Stimulated activated CD4-positive, alpha-beta T cell treated with anti-CD3 and anti-CD28 coated beads, TNF-alpha, amount 100 ng/mL, for 4 hours (primary cell): ENCODE measurements at places on chromosomes 16 and 17.
A peak's percentile ranks its signal among the peaks of the same experiment; 100 is the strongest.

DNA sequence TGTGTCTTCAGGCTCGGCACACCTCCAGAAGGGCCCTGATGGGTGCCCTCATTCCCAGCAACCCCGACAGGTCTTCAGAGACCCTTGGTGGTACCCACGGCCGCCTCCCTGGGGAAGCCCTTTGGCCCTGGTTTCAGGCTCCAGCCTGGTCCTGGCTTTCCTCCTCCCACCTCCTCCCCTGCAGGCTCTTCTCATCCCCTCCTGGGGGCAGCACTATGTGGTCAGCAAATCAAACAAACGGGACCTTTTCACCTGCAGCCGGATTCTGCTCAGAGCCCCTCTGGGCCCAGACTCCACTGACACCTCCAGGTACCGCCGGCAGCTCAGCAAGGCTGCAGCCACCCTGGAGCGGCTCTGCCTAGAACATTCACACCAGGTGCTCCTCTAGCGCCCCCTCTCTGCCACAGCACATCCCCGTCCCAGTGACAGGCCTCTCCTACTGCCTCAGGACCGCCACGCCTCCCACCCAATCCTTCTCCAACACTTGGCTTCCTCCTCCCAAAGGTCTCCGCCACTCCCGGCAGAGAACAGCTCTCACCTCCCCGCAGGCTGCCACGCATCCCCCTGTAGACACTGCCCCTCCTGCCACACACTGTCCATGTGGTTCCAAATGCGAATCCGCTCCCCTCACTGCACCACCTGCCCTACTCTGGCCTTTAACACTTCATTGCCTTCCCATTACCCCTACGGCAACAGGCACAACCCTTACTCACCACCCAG, 12.0 kb downstream of the CORO7 start:
- DNase-seq, result no peak

GRCh38 chr16:12829096-12829888, 25.6 kb upstream of the CPPED1 start:
- no peak for DNase-seq

- no peak for DNase-seq
These were observed 24.6 kb downstream of the CCDC182 start for GRCh38 chr17:57720386-57721035.

GRCh38 chr17:68290268-68290954, 516 bp downstream of the SLC16A6 start:
- DNase-seq, result peak; percentile 36

GRCh38 chr17:1110862-1111598, 68.8 kb downstream of the ABR start:
- no peak for DNase-seq

GRCh38 chr16:58506241-58507194, 6.6 kb downstream of the NDRG4 start:
- DNase-seq, result no peak

DNA sequence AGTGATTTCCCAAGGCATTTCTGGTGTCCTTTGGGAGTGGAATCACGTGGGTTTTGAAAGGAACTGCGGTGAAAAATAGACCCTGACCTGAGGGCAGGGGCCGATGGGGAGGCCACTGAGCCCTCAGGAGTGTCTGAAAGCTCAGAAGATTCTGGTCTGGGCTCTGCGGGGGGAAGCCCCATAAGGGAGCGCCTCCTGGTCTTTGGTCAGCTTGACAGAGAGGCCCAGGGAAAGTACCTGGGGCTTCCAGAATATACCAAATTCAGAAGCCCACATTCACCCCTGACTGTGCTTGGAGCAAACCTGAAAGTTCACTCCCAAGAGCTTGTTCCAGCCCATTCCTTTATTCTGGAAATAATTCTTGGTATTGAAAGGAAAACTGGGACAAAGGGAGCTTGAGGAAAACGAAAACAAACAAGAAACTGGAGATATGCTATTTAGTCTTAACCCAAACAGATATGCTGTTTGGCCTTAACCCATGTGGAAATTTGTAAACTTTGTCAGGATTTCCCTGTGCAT, 23.2 kb upstream of the NAGLU start:
- DNase-seq, result no peak

- DNase-seq, result no peak
These were observed 11.9 kb upstream of the RASD1 start for GRCh38 chr17:17508019-17508535.

DNA sequence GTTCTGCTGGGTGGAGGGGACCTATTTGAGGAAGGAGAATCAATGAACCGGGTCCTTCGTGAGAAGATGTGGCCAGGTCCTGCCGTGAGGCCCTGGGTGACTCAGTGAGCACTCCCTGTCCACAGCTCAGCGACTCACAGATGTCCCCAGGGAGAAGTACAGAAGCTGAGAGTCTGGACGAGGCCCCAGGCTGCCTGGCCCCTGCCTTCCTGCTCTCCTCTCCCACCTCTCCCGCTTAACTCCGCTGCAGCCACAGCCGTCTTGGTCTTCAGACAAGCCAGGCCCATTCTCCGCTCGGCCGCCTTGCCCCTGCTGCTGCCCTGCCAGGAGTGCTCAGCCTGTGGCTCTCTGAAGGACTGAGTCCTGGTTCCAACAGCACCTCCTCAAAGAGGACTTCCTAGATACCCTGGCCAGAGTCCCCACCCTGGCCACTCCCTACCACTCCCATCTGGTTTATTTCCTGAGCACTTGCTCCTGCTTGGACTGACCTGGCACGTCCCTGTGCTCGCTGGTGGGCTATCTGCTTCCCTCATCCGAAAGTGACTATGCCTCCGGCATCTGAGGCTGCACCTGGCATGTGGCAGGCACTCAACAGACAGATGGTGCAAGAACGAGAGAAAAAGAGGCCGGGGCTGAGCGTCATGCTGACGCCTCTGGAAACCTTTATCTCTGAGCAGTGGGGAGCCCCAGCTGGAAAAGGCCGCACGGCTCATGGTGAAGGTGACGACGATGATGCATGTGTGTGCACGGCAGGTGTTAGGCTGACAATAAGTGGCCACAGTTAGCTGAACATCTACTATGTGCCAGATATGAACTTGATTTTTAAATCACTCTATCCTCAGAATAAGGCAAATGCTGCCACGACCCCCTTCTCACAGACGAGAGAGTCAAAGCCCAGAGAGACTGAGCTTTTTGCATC, 9.2 kb upstream of the TNFRSF13B start:
- no peak for DNase-seq

- DNase-seq, result no peak
These were observed 7.3 kb downstream of the MTMR4 start for GRCh38 chr17:58507123-58507634.

DNA sequence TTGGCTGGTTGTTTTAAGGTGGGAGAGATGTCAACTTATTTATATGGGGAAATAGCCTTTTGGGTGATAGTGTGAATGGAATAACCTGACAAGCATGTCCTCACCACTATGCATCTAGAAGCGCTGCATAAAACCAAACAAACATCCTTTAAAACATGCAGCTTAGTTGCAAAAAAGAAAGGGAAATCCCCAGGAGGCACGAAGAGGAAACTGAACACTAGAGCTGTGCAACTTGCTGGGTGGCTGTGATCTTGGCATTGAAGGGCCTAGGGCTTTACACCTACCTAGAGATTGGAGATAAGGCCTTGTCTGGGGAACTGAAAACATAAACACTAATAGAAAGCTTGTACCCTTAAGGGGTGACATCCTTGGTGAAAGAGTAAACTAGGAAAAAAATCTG, 7.3 kb downstream of the C16orf54 start:
- DNase-seq, result peak; percentile 35

- no peak for DNase-seq
These were observed 17.8 kb downstream of the TTLL6 start for GRCh38 chr17:48799069-48799723.

- DNase-seq, result no peak
These were observed 9.2 kb downstream of the ALOXE3 start for GRCh38 chr17:8108972-8109660.

- no peak for DNase-seq
These were observed 19.4 kb upstream of the ENDOV start for GRCh38 chr17:80395402-80396151.

- no peak for DNase-seq
These were observed 16.7 kb downstream of the CDK5R1 start for GRCh38 chr17:32503251-32504165.

DNA sequence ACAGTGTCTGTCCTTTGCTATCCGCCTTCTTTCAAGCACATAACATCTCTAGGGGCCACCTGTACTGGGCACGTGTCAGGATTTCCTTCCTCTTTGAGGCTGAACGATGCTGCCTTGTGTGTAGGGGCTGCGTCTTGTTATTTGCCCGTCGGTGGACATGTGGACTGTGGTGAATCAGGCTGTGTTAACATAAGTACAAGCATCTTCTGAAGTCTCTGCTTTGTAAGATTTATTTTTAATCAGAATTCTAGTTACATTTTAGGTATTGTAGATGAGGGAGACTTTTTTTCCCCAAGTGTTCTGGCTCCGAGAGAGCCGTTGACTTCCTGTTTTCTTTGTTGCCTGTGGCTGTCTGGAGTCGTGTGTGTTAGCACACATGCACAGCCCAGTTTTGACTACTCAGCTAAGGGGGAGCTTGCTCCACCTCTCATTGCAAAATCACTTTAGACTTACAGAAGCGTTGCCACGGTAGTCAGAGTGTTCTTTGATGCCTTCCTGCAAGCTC, 26.1 kb downstream of the SPG7 start:
- DNase-seq, result no peak

- DNase-seq, result no peak
These were observed 320.8 kb downstream of the MAP2K6 start for GRCh38 chr17:69735285-69735684.

GRCh38 chr16:71775949-71776348, 32.7 kb downstream of the AP1G1 start:
- no peak for DNase-seq

DNA sequence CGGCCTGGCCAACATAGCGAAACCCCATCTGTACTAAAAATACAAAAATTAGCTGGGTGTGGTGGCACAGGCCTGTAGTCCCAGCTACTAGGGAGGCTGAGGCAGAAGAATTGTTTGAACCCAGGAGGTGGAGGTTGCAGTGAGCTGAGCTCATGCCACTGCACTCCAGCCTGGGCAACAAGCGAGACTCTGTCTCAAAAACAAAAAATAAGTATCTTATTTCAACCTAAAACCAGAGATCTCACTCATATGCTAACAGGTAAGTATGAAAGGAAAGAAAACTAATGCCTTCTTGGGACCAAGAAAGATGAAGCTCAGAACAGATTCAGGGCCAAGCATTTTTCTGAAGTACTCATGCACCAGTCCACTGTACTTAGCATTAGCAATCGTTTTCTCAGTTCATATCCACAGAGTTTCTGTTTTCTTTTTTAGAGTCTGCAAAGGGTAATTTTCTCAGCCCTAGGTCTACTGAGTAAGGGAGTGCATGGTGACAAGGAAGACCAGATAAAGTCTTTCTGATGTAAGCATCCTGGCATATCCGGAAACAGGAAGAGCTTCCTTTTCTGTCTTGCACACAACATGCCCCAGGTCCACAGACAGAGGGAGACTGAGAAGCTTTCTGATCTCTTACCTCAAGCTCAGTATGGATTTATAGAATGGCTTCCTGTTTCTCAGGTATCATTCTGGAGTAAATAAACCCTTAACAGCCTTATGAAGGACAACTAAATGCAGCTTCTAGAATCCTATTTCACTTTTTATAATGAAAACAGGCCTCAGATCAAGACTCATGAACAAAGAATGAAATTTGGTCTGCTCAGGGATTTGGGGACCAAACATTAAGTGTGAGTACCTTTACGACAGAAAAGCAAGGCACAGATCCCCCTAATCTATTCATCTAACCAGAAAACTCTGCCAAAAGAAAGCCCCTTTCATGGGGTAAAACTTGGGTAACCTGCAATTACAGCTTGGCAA, 38.7 kb upstream of the FOXJ1 start:
- no peak for DNase-seq

DNA sequence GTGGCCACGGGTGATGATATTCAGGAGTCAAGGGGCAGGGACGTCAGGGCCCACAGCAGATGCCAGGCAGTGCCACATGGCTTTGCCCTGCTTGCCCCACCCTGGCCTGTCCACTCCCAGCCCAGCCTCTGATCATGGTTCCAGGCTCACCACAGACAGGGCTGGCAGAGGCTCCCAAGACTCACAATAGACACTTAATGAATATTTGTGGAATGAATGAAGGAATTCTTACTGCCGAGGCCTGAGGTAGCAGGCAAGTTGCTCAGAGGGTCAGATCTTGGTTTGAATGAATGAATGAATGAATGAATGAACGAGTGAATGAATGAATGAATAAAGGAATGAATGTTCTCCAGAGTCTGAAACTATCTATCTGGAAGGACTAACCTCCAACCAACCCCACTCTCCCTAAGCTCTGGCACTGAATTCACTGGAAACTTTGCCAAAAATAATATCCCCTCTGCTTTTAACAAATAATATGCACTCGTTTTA, 60.9 kb downstream of the RAI1 start:
- no peak for DNase-seq

DNA sequence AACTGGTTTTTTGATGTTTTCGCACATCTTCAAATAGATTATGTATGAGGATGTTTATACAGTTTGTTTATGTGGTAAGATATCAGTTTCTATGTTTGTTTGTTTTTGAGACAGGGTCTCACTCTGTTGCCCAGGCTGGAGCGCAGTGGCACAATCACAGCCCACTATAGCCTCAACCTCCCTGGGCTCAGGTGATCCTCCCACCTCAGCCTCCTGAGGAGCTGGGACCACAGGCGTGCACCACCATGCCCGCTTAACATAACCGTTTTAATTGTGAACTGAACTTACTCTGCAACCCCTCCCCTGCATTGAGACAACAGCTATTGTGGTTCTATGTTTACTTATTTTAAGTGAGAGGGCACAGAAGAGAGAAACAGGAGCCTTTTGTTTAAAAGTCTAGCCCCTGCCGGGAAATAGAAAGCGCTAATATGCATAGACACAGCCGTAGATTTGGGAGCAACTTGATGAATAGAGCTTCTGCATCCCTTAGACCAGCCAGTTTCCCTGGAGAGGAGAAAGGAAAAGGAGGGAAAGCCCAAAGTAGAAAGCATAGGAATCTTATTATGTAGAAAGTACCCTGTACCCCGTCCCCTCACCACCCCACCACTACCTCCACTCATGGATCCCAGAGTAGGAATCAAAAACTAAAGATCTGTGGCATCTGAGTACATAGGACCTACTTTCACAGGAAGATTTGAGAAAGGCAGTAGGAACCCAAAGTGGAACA, 19.6 kb upstream of the APPBP2 start:
- DNase-seq, result no peak

DNA sequence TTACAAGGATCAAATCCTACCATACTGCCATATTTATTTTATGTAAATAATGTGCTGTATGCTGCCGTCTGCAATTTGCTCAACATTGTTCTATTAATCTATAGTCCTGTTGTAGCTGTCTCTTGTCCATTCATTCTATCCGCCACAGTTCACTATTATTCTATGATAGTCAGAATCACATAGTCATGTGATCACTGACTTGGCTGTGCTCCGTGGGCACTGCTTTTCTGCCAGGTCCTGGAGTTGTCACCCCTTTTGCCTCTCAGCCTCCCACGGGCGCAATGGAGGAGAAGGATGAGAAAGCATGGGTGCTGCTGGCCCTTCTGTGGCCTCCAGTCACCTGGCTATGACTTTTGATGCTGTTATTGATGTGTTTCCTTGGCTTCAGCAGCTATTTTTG, 37.3 kb upstream of the ANKFY1 start:
- DNase-seq, result no peak
